GDM1 (cell line): ENCODE measurements at places on chromosomes 2 and 18.

GRCh38 chr2:126429103-126429502 is 226.9 kb upstream of the GYPC start:
- no peak for DNase-seq

DNA sequence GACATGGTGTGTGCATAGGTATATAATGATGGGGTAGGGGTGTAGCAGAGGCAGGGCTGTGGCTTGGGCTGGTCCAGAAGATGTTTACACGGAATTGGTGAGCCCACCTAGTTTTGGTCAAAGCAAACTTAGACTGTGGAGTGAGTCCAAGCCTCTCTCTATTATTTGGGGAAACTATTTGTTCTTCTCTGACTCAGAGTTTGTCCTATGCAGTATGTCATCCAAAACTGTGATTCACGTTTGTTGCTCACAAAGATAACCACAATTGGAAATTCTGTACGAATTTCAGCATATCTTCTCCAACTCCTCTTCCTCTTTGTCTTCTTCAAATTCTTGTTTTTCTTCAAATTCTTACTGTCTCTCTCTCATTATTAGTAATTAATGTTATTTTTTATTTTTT is 292.9 kb downstream of the XIRP2 start:
- DNase-seq = no peak

GRCh38 chr2:171325886-171326585 is 107.8 kb downstream of the METTL8 start:
- DNase-seq = no peak

DNA sequence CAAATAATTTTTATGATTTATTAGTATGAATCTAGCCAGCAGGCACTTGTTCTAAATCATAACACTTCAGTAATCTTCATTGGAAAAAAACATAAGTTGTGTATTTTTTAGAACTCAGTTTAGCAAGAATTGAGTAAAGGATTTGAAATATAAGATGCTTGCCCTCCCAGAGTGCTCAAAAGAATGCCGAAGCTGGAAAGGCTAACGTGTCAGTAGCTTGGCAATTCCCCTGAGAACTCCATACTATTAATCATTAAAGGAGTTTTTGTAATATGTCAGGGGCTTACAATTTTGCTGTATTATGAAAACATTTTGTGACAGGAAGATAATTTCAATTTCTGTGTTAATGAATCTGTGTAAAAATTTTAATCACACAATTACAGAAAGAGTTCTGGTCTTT is 122.7 kb downstream of the GULP1 start:
- no peak for DNase-seq

- no peak for DNase-seq
These were observed 5.8 kb upstream of the RDH14 start for GRCh38 chr2:18566145-18566769.

DNA sequence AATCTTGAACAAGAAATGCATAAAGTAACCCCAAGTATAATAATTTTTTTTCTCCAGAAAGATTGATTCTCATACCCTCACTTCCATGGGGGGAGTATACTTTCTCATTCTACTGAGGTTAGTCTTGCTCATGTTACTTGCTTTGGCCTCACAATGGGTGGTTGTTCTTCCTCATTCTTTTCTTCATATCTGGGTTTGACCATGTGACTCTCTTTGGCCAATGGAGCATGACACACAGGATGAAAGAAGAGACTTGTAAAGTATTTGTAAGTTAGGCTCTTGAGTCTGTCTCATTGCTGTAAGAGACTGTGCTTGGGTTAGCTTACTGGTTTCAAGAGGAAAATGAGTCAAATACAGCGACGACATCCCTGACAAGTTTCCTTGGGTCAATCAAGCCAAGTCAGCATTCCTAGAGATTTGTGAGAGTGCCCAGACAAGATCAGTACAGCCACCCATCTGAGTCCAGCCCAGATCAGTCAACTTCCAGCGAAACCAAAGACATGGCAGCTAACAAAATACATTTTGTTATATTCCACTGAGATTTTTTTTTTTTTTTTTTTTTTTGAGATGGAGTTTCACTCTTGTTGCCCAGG is 970.2 kb downstream of the BCL11A start:
- DNase-seq = no peak

DNA sequence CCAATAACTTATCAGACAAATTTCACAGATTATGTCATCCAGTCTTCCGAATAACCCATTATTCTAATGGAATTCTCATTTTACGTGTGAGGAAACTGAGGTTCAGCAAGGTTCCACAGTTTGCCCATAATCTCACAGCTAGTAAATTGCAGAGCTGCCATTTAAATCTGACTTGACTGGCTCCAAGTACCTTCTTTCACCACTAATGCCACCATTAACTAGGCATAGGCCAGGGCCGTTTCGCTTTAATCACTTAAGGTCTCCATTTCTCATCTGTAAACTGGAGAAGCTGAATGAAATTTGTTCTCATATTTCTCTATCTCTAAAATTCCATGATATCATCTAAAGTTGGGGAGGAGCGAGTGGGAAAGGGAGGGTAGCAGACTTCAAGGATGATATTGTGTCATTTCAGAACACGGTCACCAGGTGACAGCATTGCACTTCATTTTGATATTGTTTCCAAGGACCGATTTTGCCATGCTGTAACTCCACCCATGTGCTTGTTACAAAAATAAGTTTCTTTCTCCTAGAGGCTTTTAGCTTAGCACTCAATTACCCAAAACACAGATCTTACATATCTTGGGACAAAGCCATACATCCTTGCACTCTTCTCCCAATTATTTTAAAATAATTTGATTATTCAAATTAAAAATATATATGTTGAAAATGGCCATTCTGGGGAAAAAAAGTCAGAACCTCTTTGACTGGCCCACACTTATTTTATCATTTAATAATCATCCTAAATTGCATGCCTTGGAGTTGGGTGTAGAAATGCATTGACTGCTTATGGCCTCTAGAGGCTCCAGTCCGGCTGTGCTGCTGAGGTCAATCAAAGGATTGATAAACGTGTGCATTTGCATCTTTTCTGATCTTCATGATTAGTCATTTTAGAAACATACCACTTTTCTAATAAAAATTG is 123.8 kb downstream of the AKAIN1 start:
- DNase-seq = peak; percentile 11

GRCh38 chr2:73252238-73253027 is 18.3 kb downstream of the CCT7 start:
- DNase-seq = no peak

GRCh38 chr2:62774555-62775366 is 69.2 kb downstream of the EHBP1 start:
- DNase-seq = peak; percentile 2

DNA sequence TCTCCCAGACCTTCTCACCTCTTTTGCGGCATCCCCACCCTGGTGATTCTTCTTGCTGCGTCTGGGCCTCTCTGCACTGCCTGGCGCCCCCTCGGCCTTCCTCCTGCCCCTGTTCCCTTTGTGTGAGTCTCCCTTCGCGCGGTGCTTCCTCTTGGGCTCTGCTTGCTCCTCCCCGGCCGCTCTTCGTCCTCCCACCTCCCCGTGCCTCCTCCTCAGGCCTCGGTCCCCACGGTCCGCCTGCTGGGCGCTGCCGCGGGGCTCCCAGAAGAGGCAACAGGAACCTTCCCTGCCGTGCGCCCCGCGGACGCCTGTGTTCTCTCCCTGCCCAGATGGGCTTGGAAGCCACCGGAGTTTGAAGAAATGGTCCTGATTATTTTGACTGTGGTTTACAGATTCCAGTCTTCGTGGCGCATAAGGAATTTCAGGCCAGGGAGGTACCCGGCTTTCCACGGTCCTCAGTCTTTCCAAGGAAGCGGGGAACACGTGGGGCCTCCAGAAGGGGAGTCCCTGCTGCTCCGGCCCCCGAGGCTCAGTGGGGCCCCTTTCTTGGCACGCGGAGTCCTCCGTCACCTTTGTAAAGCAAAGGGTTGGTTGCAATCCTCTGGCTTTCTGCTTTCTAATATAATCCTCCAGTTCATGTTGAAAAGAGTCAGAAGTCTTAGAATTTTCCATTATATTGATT is 13.1 kb downstream of the RNU2-63P start:
- DNase-seq = no peak

GRCh38 chr18:7272311-7273049 is 41.6 kb downstream of the LRRC30 start:
- peak; percentile 58 for DNase-seq

DNA sequence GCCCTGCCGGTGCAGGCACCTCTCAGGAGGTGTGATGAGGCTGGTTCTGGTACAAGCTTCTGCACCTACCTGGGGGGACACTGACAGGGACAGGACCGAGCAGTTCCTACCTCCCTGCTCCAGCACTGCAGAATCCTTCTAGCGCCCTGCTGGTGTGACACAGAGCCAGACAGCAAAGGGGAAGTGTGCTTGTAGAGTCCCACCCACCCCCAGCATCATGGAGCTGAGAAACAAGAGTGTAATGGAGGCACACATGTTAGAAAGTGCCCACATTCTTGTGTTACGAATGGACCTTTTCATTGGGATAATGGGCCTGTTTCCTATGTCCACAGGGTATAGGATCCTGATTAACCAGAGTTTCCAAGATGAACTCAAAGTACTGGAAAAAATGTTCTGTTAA is 38.3 kb downstream of the OXER1 start:
- DNase-seq = peak; percentile 9
